ENCODE measurements at places on chromosomes 7 and 10.
A peak's percentile ranks its signal among the peaks of the same experiment; 100 is the strongest.

GRCh38 chr7:4204513-4205165, 477.5 kb upstream of the FOXK1 start:
- DNase-seq: peak; percentile 27

GRCh38 chr7:42075418-42075817, 161.6 kb downstream of the GLI3 start:
- no peak for DNase-seq

DNA sequence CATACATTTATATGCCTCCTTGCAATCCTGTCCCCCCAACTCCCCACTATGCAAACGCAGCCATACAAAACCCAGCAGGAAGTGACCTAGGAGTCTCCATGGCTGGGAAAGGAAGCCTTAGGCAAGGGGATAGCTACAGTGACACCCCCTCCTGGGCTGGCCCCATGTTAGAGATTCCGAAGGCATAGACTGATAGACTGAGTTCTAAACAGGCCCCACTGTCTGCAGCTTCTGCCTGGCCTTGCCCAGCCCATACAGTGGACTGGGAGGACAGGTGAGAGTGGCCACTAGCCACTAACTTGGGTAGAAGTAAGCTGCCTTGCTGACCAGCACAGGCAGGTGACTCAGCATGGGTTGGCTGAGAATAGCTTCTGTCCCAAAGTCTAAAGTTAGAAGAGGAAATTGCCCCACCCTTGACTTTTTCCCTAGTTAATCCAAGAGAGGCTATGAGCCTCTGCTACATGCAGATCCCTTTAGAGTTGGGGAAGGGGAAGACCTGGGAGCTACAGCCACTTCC, 106.3 kb downstream of the C10orf105 start:
- DNase-seq: no peak

DNA sequence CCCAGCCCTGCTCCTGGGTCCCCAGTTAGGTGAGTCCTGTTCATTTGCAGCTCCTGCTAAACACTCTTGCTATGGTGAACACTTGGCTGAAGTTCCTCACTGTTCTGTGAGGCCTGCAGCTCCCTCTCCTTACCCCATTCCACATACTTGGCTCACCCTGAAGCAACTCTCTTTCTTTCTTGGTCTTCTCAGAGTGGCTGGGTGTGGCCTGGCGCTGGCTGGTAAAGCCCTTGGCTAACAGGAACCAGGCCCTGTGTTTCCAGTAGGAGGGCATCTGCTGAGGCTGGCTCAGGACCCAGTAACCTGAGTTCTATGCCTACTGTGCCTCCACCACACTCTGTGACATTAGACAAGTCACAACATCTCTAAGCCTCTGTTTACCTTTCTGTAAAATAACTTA, 53.1 kb upstream of the COL13A1 start:
- no peak for DNase-seq

GRCh38 chr7:111803015-111803758, 240.9 kb upstream of the IMMP2L start:
- DNase-seq: no peak

- DNase-seq: no peak
Observed at GRCh38 chr7:42128703-42129102, 108.3 kb downstream of the GLI3 start.

DNA sequence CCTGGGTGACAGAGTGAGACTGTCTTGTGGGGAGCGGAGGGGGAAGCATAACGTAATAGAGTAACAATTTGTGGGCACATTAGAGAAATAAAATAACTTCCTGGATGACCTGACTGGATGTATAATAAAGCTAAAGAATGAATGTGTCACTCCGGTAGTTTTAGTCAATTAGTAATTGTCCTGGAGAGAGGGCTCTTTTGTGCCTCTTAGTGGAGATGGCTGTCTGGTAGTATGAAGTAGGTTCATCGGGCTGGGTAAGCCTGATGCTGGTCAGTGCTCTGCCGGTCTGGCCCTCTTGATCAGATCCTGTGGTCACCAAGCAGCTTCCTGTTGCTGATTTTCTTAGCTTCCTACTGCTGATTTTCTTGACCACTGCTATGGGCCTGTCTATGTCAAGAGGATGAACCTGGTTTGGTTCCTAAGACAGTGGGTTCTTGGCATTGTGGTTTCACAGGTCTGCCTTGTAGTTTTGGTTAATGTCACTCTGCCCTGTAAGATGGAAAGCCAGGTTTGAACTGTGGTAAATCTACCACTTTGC, 34.1 kb downstream of the ZRANB1 start:
- DNase-seq: no peak

DNA sequence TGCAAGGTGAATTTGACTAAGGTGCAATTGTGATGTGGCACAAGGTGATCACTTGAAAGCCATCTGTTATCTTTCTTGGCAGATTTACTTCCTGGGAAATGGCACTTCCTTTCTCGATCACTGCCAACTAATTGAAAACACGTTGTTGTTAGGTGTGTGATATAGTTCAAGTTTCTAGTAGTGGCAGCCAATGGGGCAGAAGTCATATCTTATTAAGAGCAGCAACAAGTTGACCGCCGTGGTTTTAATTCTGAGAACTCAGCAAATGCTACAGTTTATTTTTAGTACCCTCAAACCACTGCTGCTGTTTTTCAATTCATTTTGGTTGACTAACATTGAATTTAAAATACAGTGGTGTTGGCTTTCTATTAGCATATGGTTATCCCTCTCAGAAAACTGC, 1.6 kb downstream of the CHN2 start:
- no peak for DNase-seq

GRCh38 chr10:59499460-59499859, 137.1 kb upstream of the FAM13C start:
- DNase-seq: no peak

DNA sequence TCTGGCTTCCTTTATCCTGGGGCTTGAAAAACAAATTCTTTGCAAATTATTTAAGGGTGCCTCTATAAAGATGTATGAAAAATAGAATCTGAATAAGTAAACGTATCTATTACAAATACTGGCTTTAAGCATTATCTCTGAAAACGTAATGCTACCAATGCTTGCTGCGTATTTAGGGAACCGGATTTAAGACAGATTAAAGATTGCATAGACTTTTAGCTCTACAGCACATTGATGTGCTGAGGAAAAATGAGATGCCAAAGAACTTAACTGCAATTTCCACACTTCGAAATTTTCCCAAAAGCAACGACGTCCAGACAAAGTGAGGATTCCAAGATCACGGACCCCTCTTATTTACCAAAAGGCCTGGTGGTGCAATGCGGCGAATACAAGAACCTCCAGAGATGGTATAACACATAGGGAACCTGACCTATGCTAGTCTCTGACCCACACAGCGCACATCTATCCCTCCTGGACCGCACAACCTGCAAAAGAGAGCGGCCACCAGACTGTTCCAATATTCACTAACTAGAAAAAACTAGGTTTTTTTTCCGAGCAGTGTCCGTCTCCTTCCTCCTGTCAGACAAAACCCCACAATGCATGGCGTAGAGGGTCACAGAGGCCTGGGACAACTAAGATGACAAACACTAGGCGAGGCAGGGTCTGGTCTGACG, 34.3 kb upstream of the PHF14 start:
- DNase-seq: no peak

- no peak for DNase-seq
Observed at GRCh38 chr10:30528429-30528786, 94.4 kb downstream of the MAP3K8 start.

DNA sequence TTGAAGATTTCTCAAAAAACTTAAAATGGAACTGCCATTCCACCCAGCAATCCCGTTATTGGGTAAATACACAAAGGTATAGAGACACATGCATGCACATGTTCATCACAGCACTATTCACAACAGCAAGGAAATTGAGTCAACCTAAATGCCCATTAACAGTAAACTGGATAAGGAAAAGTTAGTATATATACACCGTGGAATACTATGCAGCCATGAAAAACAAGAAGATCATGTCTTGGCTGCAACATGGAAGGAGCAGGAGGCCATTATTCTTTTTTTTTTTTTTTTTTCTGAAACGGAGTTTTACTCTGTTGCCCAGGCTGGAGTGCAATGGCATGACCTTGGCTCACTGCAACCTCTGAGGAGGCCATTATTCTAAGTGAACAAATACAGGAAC, 749.0 kb downstream of the MAGI2 start:
- no peak for DNase-seq

Measured in CD4-positive, alpha-beta T cell treated with Interleukin-6 at 100 ng/mL for 8 hours (primary cell).